ENCODE measurements at places on chromosomes 6 and 20. TPM values are rescaled to one million over a fixed set of nuclear protein-coding genes. Genes with fewer than 3 reads are reported as not detected.

The HTR1E gene
- not detected for total RNA-seq

The CLVS2 gene
- total RNA-seq, result not detected

The RNF39 gene
- total RNA-seq, result not detected

The SIRPD gene
- 0.42 TPM for total RNA-seq

The GABRR1 gene
- not detected for total RNA-seq

The ARFGEF3 gene
- total RNA-seq, result 2.6 TPM

The SCAF8 gene
- total RNA-seq, result 33.3 TPM

GRCh38 chr6:55888917-55889316 lies 13.5 kb upstream of the BMP5 start:
- no peak for DNase-seq

DNA sequence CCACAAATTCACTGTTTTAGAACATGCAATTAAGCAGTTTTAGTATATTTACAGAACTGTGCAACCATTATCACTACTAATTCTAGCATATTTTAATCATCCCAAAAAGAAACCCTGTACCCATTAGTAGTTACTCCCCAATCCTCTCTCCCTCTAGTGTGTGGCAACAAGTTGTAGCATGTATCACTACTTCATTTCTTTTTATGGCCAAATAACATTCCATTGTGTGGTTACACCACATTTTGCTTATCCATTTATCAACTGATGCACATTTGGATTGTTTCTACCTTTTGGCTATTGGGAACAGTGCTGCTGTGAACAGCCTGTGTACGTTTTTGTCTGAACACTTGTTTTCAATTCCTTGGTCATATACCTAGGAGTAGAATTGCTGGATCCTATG lies 31.5 kb upstream of the FKBP1A start:
- DNase-seq, result no peak

DNA sequence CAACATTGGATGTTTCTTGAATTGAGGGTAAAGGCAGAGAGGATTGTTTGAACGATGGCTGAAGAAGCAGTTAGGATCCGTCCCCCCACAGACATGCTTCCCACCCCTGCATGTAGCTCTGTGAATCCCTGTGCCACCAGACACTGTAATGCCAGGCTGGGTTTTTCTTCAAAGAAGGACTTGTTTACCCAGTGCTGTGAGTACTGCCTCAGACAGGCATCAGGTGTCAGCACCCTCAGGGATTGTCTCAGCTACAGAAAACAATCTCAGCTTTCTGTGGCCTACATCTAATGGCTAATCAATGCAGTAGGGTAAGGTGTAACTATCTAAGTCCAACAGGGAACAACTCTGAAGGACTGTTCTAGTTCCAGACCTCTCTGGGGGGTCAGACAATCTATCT lies 853.0 kb upstream of the EPHA7 start:
- no peak for DNase-seq

- DNase-seq, result no peak
Measured at GRCh38 chr6:116514111-116514510, 2.7 kb downstream of the CALHM5 start.

DNA sequence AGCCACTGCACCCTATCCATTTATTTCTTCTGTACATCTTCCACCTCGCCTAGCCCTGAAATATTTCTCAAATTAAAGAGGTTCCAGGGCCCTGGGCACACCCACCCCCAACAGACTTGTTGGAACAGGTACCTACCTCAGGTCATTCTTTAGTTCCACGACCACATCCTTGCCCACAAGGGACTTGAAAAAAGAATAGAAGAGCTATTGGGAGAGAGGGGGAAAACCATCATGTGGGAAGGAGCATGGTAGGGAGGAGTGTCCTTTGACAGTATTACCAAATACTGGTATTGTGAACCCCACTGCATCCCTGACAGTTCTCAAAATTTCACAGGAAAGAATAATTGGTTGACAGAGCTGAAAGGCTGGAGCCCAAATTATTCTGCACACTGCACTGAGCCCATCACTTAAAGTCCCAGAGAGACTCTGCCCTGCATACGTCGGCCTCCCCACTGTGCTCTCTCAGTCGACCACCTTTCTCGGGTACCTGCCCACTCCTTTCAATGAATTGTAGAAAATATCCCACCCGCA lies 762 bp downstream of the LSM2 start:
- DNase-seq, result no peak

DNA sequence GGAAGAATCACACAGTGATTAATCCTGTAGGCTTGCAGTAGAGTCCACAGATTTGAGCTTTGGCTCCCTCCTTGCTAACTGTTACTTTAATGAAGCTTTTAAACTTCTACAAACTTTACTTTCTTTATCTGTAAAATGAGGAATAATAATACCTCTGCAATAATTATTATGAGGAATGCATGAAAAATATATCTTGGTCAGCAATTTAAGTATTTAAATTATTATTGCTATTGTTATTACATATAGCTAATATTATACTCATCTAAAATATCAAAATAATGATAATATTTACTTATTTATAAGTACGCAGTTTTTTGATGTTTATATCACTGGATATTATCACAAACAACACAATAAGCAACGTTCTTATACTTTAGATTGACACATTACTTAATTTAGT lies 38.3 kb upstream of the LAMA2 start:
- no peak for DNase-seq

DNA sequence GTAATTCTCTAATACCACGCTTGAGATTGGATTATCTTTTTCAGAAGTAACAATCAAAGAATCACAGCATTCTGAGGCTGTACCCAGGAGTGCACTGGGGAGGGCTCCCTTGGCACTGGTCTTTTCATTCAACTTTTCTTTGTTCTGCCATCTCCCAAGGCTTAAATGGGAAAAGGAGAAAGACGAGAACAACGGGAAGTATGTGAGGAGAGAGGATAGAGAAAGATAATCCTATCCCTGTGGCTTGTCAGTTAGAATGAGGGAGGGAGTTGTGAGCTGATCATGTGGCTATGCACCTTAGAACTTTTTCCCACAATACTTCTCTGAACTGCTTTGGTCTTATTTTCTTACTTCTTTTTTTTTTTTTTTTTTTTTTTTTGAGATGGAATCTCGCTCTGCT lies 83.1 kb downstream of the CAP2 start:
- DNase-seq, result no peak

DNA sequence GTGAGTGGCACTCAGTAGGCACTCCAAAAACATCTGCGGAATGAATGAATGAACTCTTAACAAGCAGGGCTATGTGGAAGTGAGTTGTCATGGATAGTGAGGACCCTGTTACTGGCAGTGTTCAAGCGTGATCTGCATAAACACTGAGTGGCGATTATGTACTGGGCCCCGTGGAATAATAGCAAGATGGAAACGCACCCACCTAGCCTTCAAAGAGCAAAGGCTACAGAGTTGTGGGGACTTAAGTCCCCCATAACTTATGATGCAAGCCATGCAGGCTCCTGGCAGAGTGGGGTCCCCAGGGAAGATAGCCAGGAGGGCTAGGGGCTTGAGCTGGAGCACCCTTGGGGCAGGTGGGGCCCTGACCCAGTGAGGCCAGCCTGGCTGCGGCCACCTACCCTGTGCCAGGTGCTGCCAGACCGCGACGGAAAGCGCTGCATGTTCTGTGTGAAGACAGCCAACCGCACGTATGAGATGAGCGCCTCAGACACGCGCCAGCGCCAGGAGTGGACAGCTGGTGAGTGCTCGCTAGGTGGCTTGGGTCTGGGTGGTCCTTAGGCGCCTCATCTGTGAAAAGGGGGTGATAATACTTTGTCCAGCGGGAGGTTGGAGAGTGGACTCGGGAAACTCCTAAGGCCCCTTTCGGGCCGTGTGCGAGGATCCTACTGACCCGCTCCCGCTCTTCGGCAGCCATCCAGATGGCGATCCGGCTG lies 20.0 kb downstream of the DEF6 start:
- no peak for DNase-seq

GRCh38 chr20:49231471-49231870 lies 12.3 kb downstream of the DDX27 start:
- DNase-seq, result no peak

Measured in mesenteric fat pad (tissue), 1 donor.